ENCODE measurements at places on chromosomes 6 and 20.

DNA sequence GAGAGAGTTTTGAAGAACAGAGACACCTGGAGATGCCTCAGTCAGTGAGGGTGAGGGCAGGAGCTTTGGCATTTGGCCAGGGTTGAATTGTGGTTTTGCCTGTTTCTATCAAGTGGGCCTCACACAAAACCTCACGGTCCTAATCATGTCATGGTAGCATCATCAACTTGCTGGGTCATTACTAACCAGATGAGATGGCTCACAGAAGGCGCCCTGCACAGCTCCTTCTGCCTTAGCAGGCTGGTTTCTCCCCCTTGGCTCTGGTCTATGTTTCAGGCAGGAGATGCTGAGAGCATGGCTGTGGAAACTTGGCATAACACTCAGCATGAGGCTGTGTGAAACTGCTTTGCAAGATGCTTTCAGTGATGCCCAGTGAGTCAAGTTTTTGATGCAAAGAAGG lies 99.3 kb downstream of the LRRC1 start:
- DNase-seq: no peak

- DNase-seq: no peak
Measured at GRCh38 chr6:113562248-113562647, 294.9 kb upstream of the MARCKS start.

GRCh38 chr6:148971031-148971927 lies 224.4 kb downstream of the UST start:
- DNase-seq: no peak

DNA sequence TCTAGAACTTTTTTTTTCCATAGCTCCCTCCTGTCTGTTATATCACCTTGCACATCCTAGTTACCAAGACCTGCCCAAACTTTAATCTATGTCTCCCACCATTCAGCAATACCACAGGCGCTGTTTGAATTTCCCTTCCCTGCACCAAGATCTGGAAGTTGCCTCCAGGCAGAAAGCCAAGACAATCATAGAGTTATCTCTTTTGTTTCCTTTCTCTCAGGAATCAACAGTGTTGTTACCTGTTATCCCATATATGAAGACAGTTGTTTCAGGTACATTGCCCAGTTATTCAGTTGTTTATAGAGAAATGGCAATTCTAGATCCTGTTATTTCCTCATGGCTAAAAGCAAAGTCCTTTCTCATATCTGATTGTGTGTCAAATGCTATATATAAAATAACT lies 63.2 kb downstream of the PDSS2 start:
- DNase-seq: no peak

DNA sequence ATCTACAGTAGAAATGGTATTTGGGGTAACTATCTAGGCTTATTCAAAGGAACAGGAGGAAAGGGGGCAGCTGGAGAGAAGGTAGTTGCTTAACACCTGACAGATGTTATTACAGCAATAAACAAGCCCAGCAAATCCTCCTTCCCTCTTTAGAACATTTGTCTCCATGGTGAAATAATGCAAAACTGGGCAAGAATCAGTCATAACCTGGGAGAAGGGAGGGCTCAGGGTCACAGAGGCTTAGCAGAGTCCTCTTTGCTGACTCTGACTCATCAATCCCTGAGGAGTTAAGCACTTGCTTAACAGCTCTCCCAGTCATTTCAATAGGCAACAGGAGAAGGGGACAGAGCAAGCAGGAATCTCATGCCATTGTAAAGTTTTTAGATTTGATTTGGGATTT lies 230.3 kb downstream of the IBTK start:
- DNase-seq: no peak

- no peak for DNase-seq
Measured at GRCh38 chr20:58810116-58810878, 40.4 kb downstream of the GNAS-AS1 start.

DNA sequence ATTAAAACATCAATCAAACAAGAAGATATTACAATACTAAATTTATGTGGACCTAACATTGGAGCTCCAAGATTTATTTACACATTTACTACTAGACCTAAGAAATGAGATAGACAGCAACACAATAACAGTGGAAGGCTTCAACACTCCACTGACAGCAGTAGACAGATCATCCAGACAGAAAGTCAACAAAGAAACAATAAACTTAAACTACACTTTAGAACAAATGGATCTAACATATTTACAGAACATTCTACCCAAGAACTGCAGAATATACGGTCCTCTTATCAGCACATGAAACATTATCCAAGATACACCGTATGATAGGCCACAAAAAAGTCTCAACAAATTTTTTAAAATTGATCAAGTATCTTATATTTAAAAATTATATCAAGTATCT lies 27.0 kb downstream of the SLC17A1 start:
- DNase-seq: no peak

- DNase-seq: no peak
Measured at GRCh38 chr6:16441262-16441661, 202.9 kb downstream of the GMPR start.

DNA sequence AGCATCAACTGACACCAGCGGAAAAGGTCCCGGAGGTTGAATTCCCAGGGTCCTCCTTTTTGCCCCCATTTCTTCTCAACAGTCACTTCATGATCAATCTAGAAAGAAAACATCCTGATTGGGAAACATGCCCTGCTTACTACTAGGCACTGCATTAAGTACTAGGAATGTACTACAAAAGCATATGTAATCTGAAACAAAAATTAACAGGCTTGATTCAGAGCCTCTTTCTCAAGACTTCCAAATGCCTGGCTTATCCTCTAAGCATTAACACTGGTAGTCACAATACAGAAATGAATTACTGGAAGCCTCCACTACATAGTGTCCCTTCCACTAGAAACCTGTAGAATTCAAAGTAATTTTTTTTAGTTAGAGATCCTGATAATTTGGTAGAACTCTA lies 84.5 kb upstream of the LYRM2 start:
- DNase-seq: no peak

- no peak for DNase-seq
Measured at GRCh38 chr6:48048451-48049146, 62.4 kb downstream of the PTCHD4 start.

- DNase-seq: no peak
Measured at GRCh38 chr20:16014436-16014835, 558.8 kb downstream of the KIF16B start.

DNA sequence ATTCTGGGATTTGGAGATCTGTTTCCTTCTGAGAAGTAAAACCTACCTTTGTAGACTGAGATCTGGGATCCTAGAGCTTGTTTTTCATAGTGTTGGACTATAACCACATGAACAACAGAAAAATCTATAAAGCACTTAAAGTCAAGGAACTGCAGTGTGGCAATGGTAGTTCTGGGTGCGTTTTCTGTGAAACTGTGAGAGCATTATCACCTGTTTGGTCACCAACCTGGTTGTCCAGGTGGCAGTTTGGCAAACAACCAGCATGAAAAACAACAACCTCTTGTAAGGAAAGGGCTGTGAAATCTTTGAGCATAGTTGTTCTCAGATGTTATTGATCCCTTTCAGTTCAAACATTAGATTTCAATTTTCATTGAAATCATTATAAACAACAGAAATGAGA lies 215.8 kb upstream of the CITED2 start:
- no peak for DNase-seq

DNA sequence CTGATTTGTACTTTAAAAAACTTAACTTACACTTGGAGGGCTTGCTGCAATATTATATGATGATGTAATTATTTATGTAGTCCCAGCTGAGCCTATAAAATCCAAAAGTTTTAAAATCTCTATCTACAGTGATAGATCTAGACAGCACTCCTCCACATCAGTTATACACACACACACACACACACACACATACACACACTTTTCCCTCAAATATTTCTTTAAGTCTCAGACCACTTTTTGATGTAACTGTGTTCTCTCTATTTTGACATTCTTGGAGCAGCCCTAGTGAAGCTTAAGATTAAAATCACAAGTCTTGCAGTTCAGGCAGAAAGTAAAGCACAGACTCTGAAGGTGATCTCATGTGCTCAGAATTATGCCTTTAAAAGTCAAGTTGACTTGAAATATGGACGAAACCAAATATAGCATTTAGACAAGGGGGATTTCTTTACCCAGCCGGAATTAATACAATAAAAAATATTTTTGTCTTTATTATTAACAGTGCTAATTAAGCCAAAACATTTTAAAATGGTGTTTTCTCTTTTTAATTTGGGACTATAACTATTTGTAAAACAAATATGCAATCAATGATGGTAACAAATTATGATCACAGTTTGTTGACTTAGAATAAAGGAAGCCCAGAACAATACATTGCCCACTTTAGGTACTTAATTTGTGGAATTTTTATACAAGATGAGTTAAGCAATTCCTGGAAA lies 63.5 kb upstream of the TMEM30A start:
- DNase-seq: no peak

DNA sequence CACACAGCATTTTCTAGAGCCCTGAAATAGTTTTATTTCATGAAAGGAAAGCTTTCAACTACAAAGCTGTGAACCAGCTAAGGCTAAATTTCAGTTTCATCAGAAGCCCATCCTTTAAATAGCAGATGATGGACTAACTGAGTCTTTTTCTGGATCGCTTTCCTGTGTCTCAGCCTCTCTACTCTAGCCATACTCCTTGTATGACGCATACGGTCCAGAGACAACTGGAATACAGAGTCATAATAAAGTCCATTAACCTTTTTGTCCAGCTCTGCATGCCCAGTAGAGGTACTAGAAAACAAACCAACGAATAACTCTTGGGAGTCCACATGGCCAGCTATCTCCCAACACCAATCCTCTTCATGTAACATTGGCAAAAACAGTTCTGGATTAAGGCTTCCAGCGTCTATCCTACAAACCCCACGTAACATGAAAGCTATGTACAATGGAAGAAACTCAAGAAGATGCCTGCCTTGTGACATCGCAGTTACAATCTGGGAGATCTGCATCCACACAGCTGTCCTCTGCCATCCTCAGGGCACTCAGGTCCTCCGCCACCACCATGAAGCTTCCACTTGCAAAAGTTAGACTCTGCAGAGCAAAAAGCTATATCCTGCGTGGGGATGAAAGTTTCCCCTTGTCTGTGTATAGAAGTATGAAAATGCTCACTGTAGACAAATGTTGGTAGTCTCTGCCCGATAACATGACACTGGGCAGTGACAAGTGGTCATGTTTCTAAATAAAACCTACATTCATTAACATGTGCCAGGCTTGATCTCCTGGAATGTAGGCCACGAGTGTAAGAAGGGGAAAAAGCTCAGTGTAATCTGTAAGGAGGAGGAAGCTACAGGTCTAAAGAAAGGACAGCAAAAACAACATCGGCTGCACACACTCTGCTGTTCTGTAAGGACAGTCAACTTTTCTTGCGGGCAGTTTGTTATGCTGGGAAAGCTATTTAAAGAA lies 360.4 kb downstream of the ESR1 start:
- DNase-seq: no peak

- DNase-seq: no peak
Measured at GRCh38 chr6:159951772-159952171, 17.1 kb upstream of the IGF2R start.

GRCh38 chr6:100468016-100468622 lies 3.4 kb upstream of the SIM1 start:
- DNase-seq: no peak

DNA sequence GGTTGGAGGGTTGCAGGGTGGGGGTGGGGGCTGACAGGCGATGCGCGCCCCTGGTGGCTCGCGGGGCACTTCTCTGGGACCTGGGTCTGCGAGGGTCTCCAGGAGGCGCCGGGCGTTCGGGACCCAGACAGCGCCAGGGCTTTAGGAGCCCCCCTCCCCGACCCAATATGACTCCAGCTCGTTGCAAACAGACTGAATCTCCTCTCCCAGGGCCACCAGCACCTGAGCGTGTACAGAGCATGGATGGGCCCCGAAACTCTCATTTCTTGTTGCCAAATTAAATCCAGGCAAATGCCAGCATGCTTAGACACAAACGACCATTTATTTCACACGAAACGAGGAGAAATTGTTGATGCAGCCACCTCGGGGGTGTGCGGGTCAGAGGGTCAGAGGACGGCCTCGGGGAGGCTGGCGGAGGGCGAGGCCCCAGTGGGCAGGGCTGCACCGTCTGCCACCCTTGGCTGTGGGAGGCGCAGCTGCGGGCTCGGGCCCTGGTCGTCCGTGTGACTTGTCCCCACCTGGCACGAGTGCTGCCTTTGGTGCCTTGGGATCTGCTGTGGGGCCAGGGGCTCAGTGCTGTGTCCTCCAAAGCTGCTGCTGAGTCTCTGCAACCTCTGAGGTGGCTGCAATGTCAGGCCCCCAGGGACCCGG lies 20.9 kb upstream of the GATA5 start:
- DNase-seq: peak; percentile 24

- no peak for DNase-seq
Measured at GRCh38 chr6:52418606-52419005, 1.5 kb upstream of the EFHC1 start.

DNA sequence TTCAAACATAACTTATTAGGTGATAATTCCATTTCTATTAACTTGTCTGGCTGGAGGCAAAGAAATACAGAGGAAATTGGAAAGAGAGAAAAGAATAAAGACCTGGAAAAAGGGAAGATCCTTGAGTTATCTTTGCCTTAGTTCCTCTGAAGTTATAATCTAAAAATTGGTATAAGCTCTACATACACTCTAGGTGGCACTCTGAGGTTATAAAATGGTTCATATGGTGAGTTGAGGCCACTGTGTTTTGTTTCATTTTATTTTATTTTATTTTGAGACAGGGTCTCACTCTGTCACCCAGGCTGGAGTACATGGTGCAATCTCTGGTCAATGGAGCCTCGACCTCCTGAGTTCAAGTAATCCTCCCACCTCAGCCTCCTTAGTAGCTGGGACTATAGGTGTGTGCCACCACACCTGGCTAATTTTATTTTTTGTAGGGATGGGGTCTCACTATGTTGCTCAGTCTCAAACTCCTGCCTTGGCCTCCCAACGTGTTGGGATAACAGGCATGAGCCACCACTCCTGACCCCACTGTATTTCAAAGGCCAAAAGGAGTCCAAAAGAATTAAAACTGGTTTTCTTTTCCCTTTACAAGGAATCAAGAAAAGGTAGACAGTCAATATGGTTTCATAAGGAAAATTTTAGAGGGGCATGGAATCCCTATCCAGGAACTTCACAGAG lies 19.4 kb downstream of the GPX6 start:
- DNase-seq: no peak

GRCh38 chr6:154852687-154853086 lies 119.5 kb downstream of the SCAF8 start:
- no peak for DNase-seq

GRCh38 chr6:423799-424345 lies 32.3 kb downstream of the IRF4 start:
- DNase-seq: no peak

- DNase-seq: no peak
Measured at GRCh38 chr6:119241111-119241465, 108.5 kb downstream of the MAN1A1 start.

DNA sequence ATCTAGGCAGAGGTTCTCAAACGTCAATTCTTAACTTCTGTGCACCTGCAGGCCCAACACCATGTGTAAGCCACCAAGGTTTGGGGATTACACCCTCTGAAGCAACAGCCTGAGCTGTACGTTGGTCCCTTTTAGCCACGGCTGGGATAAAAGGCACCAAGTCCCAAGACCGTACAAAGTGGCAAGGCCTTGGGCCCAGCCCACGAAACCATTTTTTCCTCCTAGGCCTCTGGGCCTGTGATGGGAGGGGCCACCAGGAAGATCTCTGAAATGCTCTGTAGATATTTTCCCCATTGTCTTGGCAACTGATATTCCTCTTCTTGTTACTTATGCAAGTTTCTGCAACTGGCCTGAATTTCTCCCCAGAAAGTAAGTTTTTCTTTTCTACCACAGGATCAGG lies 4.5 kb upstream of the FAM184A start:
- no peak for DNase-seq

GRCh38 chr20:9053108-9053507 lies 15.8 kb upstream of the PLCB4 start:
- DNase-seq: no peak
